ENCODE measurements at places on chromosomes 1 and 21.

DNA sequence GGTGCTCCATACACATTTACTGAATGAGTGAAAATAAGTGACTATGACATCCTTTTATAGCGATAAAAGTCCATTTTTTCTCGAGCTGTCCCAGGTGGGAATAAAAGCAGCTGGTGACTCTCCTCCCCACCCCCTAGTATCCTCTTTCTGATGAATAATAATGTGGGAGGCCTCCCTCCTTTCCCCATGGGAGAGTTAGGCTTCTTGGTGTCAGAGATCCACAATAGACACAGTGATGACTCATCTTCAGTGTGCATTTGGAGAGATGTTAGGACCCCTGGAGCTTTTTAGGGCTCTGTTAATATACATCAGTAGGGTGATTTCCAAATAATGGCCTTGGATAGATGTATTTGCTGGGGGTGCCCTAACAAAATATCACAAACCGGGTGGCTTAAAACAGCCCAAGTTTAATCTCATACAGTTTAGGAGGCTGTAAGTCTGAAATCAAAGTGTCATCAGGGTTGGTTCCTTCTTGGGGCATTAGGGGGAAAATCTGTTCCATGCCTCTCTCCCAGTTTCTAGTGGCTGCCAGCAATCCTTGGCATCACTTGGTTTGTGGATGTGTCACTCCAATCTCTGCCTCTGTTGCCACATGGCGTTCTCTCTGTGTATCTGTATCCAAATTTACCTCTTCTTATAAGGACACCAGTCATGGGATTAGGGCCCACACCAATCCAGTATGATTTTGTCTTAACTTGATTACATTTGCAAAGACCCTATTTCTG, 4.4 kb upstream of the PHC2 start:
- no peak for DNase-seq

GRCh38 chr1:100455478-100456072, 82.4 kb upstream of the GPR88 start:
- no peak for DNase-seq

DNA sequence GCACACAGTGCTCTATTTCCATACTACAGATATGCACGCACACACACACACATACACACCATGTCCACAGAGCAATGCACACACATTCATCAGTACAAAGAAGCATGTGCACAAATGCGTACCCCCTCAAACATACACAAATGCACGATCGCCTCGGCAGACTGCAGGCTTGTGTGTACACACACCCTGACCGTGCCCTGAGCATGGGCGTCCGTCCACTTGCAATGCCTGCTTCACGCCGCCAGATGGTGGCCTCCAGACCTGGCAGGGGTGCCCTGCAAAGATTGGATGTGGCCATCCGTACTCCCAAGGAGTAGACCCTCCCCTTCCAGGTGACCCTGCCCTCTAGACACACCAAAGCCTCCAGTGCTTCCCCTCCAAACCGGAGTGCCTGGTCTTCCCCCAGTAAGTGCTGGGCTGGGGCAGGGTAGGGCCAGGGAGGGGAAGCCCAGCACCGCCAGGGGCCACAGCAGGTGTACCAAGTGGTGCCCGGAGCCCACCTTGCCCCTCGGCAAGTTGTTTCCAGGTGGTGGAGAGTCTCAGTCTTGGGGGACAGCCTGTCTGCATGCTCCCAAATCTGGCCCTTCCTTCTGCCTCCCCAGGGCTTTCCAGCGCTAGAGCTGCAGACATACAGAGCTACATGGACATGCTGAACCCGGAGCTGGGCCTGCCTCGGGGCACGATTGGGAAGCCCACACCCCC, 20.6 kb downstream of the ESPN start:
- no peak for DNase-seq

DNA sequence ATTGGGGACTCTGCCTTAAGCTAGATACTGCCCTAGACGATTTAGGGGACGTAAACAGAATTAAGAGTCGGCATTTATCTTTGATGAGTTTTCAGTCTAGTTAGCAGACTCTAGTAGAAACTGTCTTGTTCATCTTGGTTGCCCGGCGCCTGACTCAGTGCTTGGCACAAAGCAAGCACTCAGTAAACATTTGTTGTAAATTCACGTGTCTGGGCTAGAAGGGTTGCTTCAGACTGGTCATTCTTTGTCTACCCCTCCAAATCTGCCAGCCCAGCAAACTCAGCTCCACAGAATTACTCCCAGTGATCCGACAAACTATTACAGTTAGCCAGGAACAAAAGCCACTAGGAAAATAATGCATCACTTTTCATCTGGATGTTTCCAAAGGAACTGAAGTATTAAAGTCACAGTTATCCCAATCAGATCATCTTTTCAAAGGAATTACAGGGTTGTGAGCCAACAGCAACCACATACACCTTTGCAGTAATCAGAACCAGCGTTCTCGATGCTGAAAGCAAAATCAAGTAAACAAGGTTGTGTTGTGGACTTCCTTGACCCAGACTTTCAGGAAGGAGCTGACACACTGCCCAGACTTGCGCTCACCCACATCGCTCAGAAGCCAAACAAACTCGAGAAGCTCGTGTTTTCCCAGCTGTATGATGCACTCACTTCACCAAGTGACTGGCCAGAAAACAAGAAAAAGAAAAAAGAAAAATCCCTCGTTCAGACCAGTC, 66.5 kb upstream of the GADD45A start:
- peak; percentile 40 for DNase-seq

GRCh38 chr1:12085643-12086260, 22.6 kb downstream of the TNFRSF8 start:
- DNase-seq, result no peak

- no peak for DNase-seq
Measured at GRCh38 chr1:24299901-24300300, 19.3 kb upstream of the GRHL3 start.

GRCh38 chr21:36145259-36145658, 10.4 kb downstream of the CBR3 start:
- no peak for DNase-seq

- no peak for DNase-seq
Measured at GRCh38 chr1:19407494-19408096, 77.7 kb downstream of the CAPZB start.

DNA sequence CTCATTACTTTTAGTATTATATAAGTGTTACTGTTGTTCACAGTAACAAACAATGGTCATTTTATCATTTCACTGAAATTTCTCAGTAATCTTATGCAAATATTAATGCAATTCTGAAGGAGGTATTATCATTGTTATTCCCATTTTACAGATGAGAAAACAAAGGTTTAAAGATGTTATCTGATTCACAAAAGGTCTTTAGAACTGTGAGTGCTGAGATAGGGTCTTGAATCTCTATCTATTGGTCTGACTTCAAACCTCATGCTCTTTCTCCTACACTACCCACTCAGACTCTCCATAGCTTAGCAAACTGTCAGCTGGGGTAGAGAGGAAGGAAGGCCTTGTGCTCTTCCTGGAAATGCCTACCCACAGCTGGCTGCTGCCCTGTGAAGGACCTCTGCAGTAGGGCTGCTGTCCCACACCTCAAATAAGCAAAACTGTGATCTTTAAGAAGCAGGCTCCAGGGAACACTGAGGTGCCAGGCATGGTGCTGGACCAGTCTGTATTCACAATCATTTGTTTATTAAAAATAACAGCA, 6.2 kb upstream of the OSCP1 start:
- DNase-seq, result no peak

DNA sequence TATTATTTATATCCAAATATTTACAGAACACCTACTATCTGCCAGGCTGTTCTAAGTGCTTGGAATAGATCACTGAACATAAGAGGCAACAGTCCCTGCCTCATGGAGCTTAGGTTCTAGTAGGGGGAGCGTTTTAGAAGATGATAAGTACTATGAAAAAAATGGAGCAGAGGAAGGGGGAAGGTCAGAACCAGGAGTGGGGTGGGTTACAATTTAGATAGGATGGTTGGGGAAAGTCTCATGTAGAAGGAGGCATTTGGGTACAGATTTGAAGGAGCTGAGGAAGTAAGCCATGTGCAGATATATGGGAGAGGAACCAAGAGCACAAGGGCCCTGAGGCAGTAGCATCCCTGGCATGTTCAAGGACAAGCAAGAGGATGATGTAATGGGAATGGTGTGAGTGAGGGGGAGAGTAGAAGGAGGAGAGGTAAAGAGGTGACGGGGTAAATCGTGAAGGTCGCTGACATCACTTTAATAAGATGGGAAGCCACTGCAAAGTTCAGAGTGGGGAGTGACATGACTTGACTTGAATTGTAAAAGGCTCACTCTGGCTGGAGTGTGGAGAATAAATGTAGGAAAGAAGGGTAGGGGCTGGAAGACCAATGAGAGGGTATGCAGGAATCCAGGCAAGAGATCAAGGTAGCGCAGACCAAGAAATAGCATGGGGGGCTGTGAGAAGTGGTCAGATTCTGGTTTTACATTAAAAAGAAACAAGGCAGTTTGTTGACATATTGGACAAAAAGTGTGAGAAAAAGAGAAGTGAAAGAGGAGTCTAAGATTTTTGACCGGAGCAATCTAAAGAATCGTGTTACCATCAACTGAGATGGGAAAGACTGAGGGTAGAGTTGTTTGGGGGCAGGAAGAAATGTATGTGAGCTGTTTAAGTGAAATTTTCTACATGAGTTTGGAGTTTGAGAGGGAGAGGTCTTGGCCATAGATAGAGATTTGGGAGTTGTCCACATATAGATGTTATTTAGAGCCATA, 92.6 kb downstream of the LPAR3 start:
- no peak for DNase-seq

DNA sequence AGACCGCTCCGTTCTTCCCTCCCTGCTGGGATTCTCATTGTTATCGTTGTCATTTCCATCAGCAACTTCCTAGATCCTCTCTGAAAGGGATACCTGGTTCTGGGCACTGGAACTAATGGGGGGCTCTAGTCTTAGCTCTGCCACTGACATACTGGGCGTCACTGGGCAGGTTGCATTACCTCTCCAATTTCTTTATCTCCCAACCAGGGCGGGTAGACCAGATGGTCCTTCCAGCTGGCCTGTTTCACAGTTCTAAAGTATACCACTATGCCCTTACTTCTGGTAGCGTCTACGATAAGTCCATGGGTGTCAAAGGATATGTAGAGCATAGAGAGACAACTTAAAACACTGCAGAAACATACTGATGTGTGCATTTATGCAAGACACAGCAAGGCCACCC, 1.4 kb downstream of the GPR37L1 start:
- DNase-seq, result no peak

- DNase-seq, result no peak
Measured at GRCh38 chr1:56952501-56952900, 13.3 kb downstream of the C8B start.

DNA sequence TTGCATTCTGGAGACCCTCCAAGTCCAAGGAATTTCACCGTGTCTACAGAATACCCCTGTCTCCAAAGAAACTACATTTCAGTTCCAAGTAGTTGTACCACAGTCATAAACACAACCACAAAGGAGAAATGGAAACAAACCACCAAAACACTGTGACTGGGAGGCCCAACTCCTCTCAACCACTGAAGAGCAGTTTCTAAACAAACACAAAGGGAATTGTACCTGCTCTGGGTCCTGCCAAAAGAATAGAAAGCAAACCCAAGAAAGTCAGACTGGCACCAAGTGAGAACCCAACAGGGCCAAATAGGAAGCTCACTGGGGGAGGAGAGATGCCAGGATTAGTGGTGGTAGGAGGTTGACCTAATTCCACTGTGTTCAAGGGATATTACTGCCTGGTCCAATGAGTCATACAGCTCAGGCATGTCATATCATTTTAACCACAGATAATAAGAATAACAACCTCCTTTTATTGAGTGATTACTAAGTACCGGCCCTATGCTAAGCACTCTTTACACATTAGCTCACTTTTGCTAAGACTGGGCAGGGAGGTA, 123.9 kb upstream of the PPP2R5A start:
- DNase-seq, result peak; percentile 50

- no peak for DNase-seq
Measured at GRCh38 chr1:230900984-230901383, 32.7 kb upstream of the C1orf198 start.

GRCh38 chr1:158685085-158685484, 1.4 kb downstream of the SPTA1 start:
- no peak for DNase-seq

DNA sequence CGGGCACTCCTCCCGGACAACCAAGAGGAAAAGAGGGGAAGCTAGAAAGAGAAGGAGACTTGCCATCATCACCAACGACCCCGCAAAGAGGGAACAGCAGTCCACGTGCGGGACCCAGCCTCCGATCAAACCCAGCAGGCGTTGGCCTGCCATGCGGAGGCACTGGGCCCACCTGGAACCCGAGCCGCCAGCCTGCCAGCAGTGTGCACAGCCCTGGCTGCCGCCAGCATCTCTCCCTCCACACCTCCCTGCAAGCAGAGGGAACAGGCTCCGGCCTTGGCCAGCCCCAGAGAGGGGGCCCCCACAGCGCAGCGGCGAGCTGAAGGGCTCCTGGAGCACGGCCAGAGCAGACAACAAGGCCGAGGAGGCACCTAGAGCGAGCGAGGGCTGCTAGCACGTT, 1244.7 kb upstream of the B3GALT2 start:
- no peak for DNase-seq

DNA sequence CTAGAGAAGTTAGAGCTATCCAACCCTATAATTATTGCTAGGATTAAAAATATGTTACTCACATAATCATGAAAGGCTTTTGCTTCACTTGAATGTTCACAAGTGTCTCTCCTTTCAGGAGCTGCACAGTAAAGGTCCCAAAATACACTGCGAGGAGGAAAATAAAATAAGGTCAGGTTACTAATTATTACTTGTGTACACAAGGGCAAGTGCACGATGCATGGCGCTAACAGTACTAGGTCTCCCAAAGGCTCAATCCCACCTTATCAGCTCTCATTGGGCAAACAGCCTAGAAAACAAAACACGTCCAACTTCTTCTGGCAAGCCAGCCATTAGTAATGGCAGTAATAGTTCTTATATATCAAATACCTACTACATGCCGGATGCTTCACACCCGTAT, 4.4 kb downstream of the SSBP3 start:
- no peak for DNase-seq

DNA sequence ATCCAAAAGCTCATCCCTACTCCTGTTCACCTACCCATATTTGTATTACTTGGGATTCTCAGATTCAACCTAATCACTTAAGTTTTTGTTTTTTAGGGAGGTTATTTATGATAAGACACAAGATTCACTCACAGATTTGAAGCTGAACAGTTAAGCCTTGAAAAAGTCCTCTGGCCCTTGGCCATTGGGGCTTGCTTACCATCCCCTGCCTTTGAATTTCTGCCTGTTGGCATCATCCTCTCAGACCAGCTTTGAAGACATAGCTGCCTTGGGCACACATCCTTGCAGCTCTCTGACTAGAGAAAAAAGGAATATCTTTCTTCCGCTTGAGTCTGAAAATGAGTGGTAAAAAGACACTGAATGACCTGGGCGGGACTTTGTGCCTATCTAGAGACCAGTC, 41.8 kb upstream of the RALGPS2 start:
- no peak for DNase-seq

- DNase-seq, result no peak
Measured at GRCh38 chr1:217363319-217363718, 267.6 kb downstream of the GPATCH2 start.

- no peak for DNase-seq
Measured at GRCh38 chr1:51237351-51238033, 1.4 kb downstream of the RNF11 start.

DNA sequence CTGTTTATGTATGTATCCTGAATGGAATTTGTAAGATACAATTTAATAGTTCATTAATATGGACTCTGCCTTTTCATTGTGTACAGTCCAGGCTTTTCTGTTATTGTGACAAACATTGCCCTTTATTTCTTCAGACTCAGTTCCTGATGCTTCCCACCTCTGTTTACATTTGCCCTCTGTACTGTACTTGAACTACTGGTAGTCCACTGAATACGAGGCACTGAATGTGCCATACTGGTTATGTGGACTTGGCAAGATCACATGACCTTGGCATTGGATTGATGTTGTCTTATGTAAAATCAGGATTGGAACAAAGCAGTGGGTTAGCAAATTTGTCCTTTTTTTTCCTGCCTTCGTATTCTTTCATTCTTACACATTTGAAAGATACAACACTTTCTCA, 27.8 kb downstream of the RALGPS2 start:
- DNase-seq, result no peak
